ENCODE measurements at places on chromosomes 11 and 22. TPM values are rescaled to one million over a fixed set of nuclear protein-coding genes. Genes with fewer than 3 reads are reported as not detected.
A peak's percentile ranks its signal among the peaks of the same experiment; 100 is the strongest.

EXT2 gene
- 56.4 TPM for total RNA-seq

GRCh38 chr22:17137170-17137569, 16.0 kb upstream of the TMEM121B start:
- DNase-seq = no peak

GRCh38 chr22:30235687-30236170, 10.8 kb downstream of the LIF start:
- peak; percentile 75 for DNase-seq

DNA sequence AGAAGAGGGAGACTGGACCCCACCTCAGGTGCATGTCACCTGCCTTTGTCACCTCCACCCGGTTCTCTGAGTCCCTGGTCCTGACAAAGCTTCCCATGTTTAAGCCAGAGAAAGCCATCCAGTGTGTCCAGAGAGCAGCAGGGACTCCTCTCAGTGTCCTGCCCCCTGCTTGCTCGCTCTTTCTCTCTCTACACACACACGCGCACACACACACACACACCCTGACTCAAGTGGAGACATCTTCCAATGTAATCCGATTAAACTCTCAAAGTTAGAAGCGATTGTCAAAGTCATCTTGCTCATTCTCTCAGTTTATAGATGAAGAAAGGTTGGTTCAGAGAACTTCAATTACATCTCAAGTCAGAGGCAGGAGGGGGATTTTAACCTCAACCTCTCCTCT, 19.7 kb upstream of the PHF21B start:
- DNase-seq = no peak

- no peak for DNase-seq
Observed at GRCh38 chr11:121933694-121934093, 182.3 kb downstream of the BLID start.

DNA sequence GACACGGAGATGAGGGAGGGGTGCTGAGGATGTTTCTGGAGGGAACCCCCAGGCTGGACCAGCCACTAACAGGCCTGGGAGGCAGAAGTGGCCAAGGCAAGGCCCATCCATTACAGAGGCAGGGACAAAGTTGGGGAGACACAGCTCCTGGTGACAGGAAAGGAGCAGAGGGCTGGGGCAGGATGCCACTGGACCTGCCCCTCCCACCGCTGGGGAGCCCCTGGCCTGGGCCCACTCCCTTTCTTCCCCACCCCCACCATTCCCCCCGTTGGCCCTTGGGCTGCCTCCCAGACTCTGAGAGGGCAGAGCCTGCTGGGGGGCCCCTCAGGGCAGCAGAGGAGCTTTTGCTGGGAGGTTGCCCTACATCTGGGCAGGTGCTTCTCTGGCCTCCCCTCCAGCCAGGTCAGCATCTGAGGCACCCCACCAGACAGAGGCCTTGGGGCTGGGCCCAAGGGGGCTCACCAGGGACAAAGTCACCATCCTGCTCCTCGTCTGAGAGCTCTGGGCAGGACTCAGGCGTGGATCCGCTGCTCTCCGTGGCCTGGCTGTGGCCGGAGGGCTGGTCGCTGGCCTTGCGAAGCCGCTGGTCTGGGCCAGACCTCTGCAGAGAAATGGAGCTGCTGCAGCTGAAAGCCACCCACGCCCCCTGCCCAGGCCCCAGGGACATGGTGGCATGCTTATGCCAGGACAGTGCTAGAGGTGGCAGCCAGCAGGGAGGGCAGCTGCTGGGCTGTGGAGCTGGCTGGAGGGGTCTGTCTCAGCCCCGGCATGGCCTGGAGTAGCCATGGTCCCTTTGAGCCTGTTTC, 33.1 kb upstream of the CARS1 start:
- DNase-seq = no peak

DNA sequence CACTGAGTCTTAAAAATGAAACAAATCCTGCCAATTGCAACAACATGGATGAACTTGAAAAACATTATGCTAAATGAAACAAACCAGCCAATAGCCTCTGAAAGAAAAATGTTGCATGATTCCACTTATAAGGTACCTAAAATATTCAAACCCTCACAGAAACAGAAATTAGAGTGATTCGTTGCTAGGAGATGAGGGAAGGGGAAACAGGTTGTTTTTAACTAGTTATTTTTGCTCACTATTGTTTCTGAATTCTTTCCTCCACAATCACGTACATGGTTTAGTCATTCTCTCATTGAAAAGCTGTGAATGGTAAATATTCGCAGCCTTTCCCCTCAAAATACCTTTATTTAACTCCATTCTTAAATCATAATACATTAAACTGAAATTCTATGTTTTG, 14.0 kb upstream of the TYR start:
- no peak for DNase-seq

DNA sequence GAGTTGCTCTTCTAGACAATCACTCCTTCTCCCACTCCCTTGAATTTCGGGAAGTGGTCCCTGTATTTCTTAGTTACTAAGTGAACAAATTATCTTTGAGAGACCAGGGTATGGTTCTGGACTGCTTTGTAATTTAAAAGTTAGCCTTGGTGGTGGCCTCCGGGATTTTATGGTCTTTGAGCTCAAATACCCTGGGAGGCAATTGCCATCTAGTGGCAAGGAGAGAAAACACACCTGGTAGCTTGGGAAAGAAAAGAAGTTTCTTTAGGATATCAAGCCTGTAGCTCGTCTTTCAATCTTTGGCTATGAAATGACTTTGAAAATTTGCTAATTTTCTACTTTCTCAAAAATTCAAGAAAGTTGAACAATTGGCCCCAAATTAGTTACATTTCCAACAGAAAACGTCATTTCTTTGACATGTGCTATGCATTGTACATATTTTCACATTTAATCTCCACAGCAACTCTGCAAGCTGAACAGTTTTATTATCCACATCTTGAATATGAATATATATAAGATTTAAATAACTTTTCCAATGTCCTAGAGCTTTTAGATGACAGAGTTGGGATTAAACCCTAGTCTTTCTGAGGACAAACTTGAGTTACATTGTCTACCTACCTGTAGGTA, 39.1 kb downstream of the MMP27 start:
- DNase-seq = peak; percentile 38

- DNase-seq = no peak
Observed at GRCh38 chr11:10323793-10324170, 18.9 kb downstream of the ADM start.

- no peak for DNase-seq
Observed at GRCh38 chr11:67347964-67348749, 5.2 kb downstream of the POLD4 start.

- peak; percentile 45 for DNase-seq
Observed at GRCh38 chr11:123707606-123708205, 33.8 kb downstream of the ZNF202 start.

DNA sequence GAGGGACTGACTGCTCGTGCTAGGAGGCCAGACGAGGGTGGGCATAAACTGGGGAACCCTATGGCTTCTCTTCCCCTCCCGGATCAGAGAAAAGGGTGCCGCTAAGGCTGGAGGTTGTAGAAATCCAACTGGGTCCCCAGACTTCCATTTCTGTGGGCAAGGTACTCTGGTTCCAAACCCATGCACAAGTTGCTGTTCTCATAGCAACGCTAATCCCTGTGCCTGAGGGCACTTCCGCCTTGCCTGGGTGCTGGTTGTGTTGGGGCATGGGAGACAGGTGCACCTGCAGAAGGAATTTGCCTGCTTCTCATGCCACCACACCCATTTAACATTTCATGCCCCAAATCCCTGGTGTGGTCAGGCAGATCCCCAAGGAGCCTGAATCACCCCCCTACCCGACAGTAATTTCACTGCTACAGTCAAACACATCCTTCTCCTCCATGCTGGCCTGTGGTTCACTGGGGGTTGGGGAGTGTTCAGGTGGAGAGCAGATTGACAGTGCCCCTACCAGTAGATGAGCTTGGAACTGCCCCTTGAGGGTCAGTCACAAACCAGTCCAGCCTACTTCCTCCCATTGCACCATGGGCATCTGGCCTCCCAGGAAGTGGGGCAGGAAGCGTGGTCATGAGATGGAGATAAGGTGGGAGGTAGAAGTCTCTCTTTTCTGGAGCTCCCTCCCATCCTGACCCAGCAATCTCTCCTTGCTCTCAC, 1.2 kb downstream of the C2CD2L start:
- DNase-seq = no peak

UBE2L6 gene
- 109 TPM for total RNA-seq

- no peak for DNase-seq
Observed at GRCh38 chr11:81070948-81071347, 1630.1 kb upstream of the TENM4 start.

DNA sequence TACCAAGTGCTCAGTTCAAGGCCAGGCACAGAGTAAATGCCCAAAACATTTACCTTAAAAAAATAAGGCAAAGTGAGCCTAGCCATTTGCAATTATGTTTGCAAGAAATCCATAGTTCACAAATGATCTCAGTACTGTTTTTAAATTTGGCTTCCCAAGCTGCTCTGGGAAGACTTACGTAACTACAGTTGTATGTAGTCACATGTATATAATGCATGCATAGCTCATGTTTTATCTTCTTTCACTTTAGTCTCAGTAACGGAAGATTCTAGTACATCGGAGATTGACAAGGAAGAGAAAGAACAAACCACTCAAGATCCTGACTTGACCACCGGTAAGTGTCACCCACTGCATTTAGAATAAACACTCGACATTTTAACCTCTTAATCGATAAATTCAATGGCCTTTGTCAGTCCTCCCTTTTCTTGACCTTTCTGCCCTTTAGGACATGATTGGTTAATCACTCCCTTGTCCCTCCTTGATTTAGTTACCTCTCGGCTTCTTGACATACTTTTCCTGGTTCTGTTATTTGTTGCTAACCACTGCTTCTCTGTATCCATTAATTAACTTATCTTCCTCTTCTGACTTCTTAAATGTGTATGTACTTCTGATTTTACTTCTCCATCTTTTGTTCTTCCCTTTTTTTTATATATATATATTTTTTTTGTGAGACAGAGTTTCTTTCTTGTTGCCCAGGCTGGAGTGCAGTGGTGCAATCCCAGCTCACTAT, 18.0 kb upstream of the JHY start:
- no peak for DNase-seq

GRCh38 chr22:20904980-20905355, 12.2 kb upstream of the CRKL start:
- DNase-seq = no peak

- DNase-seq = peak; percentile 69
Observed at GRCh38 chr11:65403607-65404121, 17.2 kb downstream of the FRMD8 start.

MMP12 gene
- total RNA-seq = not detected

DNA sequence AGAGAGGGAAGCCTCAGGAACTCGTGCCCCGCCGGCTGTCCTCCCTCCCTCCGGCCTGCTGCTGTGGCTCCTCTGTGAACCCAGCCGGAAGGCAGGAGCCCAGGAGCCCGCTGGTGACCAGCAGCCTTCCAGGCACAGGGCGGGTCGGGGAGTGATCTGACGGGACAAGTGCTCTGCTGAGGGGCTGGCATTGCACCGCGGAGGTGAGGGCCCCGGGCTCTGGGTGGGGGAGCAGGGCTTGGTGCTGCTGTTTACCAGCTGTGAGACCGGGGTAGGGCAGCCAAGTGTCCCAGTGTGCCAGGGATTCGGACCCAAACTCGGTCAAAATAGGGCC, 53.3 kb downstream of the FLRT1 start:
- DNase-seq = no peak

- no peak for DNase-seq
Observed at GRCh38 chr11:121441521-121441920, 10.6 kb upstream of the SORL1 start.

DNA sequence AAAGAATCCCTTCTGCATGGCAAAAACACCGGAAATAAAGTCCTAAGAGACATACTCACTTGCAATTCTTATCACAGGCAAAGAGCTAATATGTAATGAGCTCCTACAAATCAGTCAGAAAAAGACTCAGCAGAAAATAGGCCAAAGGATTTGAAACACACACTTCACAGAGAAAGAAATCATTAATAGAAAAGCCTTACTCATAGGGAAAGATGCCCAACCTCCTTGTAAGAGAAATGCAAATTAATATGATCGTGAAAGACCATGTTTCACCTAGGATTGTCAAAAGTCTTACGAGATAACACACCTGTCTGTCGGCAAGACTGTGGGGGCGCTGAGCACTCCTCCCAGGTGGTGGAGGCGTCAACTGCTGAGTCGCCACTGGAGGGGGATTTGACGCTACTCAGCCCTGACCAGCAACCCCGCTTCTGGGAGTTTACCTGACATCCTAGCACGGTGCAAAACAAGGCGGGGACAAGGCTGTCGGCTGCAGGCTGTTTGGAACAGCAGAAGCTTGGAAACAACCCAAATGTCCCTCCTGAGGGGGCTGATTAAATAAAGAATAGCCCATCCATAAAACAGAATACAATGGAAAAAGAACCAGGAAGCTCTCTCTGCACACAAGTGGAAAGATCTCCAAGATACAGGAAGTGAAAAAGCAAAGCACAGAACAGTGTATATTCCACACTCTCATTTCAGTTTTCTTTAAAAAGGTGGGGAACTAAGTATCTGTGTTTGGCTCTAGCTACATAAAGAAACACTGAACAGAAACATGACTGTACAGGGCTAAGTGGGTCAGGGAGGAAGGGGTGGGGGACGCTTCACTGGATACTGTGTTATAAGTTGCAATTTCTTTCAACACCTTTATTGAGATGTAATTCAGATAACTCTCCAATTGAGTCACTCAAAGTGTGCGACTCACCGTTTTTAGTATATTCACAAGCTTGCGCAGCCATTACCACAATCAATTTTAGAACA, 11.5 kb downstream of the CSNK1E start:
- no peak for DNase-seq

- no peak for DNase-seq
Observed at GRCh38 chr11:9982796-9983579, 311.0 kb downstream of the SBF2 start.

DNA sequence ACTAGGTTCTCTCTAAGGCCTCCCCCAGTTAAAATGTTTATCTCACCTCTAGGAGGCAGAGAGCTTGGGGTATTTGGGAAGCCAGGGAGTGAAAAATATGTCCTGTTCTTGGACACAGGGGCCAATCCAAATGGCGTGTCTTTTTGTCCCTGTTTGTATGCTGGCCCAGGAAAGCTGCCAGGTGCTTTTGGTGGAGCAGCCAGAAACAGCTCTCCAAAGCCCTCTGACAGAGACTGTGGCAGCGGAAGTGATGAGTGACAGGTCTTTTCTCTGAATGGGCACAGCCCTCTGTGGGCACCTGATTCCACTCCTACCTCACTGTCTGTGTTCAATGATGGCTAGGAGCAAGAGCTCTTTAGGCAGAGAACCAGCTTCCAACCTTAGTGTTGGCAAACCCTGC, 106.4 kb upstream of the KIRREL3 start:
- DNase-seq = no peak

GRCh38 chr11:72431846-72432245, 2.5 kb downstream of the CLPB start:
- DNase-seq = no peak

Measured in left lung (tissue), 14 donors.